ENCODE measurements at places on chromosomes 16 and 17.

- peak; percentile 69 for DNase-seq
Measured at GRCh38 chr16:57422026-57422944, 17.7 kb downstream of the CCL17 start.

GRCh38 chr16:58048494-58049231, 23.1 kb downstream of the MMP15 start:
- DNase-seq, result no peak

DNA sequence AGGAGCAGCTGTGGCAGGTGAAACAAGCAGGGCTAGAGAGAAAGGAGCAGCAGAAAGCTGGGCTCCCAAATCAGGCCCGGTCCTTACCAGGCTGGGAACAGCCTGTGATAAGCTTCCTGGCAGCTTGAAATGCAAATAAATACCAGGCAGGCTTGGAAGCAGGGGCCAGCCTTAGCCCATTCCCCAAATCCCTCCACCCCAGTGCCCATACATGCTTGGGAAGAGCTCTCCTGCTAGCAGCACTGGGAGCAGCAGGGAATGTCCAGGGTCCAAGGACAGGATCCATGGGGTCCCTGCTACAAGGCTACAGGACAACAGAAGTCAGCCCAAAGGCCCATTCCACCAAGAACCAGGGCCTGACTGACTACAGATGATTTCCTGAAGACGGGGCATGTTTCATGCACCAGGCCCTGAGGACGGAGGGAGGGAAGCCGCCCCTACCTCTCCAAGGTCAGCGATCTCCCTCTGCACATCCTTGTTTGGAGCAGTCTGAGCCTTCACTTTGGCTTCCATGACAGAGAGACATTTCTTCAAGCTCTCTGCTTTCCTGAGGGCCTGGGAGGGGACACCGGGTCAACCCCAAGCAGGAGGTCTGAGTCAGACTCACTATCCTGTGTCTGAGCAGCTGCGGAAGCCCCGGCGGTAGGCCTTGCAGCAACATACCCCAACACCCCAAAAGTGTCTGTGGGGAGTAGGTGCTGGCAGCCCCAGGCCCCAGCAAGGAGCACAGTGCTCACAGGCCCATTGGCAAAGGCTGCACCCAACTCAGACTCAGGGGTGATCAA, 2.6 kb upstream of the EXOSC6 start:
- DNase-seq, result no peak

GRCh38 chr16:51155820-51156806, 5.0 kb upstream of the SALL1 start:
- peak; percentile 48 for DNase-seq

DNA sequence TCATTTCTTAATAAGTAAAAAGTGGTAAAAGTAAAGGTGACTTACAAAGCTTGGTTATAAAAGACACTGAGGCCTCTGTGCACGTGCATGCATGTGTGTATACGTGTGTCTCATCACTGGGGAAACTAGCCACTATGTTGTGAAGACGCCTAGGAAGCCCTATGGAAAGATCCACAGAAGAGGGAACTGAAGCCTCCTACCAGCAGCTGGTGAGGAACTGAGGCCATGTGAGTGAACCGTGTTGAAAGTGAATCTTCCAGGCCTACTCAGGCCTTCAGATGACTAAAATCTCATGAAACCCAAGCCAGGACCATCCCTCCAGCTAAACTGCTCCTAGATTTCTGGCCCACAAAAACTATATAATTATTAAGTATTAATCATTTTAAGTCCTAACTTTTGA, 23.7 kb downstream of the PHLPP2 start:
- no peak for DNase-seq

All from fibroblast of skin of right quadriceps (primary cell).